ENCODE measurements at places on chromosomes 13 and 19. TPM values are rescaled to one million over a fixed set of nuclear protein-coding genes. Genes with fewer than 3 reads are reported as not detected.

Gene ZNF256
- total RNA-seq, result 10.4 TPM

Gene S1PR4
- total RNA-seq, result not detected

Gene LSM4
- total RNA-seq, result 196 TPM

Gene PSG2
- total RNA-seq, result not detected

Gene HS6ST3
- total RNA-seq, result 4.2 TPM

Gene ZNF254
- 29.9 TPM for total RNA-seq

Gene ZNF547
- 4.9 TPM for total RNA-seq

Gene CFAP97D2
- not detected for total RNA-seq

DNA sequence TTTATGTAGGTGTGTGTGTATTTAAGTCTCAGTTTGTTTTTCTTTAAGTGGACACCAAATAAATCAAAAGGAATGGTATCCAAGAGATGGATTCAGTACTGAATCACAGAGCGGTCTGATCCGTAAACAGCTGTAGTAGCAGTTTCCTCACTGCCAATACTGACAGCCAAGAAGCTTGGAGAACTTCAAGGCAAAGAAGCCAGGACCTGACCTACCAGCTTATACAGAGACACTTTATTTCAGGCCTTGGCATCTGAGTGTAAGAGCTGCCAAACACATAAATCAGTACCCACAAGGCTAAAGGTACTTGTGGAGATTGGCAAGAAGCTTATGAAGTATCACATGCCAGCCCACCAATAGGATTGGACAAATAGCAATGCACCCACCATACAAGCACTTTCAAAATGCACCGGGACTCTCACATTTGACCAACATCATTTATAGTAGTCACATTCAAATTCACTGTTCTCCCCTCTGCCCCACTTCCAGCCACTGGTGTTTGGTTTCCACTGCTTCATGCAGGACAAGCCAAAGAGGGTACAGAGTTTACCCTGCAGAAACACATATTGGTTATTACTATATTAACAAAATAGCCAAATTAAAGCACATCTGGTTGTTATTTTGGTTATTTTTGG is 357.9 kb downstream of the KLF12 start:
- no peak for DNase-seq

DNA sequence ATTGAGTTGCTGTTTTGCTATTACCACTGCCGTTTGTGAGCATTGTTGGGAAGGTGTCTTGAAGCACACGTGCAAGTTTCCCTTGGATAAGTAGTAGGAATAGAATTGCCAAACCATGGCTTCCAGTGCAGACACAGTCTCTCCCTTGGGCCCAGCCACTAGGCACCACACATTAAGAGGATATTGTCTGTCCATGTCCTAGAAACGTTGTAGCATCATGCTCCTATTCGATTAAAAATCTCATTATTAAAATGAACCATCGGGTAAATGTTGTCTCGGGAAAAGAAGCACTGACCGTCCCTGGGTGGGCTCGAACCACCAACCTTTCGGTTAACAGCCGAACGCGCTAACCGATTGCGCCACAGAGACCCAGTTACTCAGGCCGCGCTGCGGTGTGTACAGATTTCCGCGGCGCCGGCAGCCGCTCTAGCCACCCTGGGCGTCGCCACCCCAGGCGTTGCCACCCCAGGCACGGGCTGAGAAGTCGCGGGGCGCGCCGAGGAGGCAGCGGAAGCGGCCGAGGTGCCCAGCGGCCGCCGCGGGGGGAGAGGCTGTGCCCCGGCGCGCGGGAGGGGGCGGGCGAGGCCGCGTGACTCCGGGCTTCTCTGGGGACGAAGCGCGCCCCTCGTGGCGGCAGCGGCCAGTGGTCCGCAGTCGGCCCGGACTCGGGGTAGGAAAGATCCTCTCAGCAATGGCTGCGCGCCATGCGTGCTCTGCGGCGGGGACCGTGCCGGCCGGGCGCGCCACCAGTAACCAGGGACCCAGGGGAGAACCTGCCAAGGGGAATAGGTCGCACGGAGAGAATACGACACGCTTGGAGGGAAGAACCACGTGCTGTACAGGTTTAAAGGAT is 56.2 kb downstream of the USPL1 start:
- peak; percentile 88 for DNase-seq

- DNase-seq, result no peak
Measured at GRCh38 chr19:12782424-12783290, 7.3 kb upstream of the HOOK2 start.

- no peak for DNase-seq
Measured at GRCh38 chr19:30371161-30371836, 885 bp upstream of the ZNF536 start.
